AG10803 (cell line): ENCODE measurements at places on chromosomes 13 and 19.
A peak's percentile ranks its signal among the peaks of the same experiment; 100 is the strongest.

DNA sequence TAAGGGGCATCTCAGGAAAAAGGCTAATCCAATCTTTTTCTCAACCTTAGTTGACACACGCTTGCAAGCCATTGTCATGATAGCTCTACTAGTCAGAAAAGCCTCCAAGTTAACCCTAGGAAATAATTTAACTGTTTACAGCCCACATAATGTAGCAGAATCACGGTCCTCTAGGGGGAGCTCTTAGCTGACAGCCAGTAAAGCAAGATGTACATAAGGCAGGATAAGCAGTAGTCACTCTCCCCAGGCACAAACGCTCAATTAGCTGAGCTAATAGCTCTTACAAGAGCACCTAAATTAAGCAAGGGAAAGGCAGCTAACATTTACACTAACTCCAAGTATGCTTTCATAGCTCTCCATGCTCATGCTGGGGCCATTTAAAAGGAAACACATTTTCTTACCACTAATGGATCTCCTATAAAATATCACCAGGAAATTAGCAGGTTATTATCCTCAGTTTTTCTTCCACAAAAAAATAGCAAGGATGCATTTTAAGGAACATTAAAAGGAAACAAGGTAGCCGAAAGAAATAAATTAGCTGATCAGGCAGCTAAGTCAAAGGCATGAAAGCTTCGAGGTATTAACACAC, 33.7 kb upstream of the ZSCAN5A start:
- no peak for DNase-seq

- no peak for DNase-seq
Measured at GRCh38 chr13:95115525-95115924, 185.7 kb downstream of the ABCC4 start.

DNA sequence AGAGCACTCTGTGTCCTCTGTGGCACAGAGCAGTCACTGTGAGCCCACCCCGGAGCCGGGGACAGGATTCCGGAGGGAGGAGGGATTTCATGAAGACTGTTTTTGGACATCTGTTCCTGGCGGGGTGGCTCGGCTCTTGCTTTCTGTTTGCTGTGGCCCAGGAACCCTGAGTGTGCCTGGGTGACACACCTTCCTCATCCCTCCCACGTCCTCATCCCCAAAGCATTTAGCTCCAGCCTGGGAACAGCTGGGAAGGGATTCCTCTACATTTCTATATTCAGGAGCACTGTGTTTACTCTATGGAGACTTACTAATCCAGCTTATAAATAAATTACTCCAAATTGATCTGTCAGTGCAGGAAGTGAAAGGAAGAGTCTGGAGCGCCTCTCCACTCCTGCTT, 97.8 kb upstream of the UBL3 start:
- peak; percentile 29 for DNase-seq

DNA sequence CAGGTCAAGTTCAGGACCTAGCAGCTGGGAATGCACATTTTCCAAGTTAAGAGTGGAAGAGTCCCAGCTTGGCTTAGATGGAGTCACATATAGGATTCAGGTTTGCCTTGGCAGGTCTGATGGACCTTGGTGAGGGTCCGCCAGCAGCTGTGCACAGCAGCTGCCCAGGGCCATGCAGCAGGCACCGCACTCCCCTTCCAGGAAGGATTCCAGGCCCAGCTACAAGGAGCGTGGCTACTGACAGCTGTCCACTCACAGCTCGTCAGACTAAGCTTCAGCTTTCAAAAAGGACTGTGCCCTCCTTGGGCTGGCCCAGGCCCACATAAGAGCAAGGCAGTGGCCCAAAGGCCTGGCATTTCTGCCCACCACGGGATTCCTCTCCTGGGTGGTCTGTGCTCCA, 68.4 kb downstream of the ALOX5AP start:
- no peak for DNase-seq

- no peak for DNase-seq
Measured at GRCh38 chr13:42363941-42364612, 92.1 kb downstream of the AKAP11 start.

DNA sequence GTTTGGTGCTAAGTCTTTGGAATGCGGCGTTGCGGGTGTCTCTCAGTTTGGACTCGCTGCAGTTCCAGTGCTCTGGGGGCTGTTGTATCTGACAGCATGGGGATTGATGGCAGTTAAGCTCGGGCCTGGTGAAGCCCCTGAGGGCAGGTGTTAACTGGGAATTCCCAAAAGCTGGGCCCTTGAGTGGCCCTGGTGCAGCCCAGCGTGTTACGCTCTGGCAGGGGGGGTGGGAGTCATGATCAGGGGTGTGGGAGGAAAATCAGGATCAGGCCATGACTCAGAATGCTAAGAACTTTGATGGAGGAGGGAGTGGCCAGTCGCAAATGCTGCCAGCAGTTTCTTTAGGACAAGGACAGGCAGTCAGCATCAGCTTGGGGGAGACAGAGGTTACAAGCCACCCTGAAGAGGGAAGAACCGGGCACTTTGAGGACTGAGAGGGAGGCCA, 19.6 kb downstream of the AP2A1 start:
- DNase-seq, result peak; percentile 60

DNA sequence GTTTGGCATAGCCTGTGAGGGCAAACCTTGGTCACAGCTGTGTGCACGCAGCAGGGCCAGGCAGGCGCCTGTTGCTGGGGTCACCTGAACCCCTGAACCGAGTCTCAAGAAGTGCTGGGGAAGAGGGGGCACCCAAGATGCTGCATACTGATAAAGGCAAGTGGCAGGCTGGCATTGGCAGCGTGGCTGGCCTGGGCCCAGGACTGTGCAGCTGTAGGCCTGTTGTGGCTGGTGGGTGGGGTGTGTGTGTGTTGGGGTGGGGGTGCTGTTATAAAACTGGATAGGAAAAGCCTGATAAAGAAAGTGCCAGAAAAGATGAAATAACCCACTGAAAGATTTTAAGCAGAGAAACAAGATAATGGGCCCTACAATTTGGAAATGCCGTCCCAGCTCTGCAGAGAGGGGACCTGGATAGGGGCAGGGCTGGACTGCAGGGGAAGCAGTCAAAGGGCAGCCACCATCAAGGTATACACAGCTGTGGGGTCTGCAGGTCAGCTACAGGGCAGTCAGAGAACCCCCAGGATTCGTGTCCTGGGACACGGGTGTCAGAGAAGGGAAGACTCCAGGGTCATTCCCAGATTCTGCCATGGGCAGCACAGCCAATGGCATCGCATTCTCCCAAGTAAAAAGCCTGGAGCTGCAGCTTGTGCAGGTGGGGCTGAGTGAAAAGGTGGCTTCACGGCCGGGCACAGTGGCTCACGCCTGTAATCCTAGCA, 33.2 kb downstream of the CILP2 start:
- no peak for DNase-seq

GRCh38 chr13:33394294-33394932, 108.9 kb upstream of the STARD13 start:
- no peak for DNase-seq

GRCh38 chr13:94073007-94073744, 406.3 kb downstream of the DCT start:
- peak; percentile 91 for DNase-seq

- no peak for DNase-seq
Measured at GRCh38 chr13:43408274-43408673, 378.5 kb downstream of the ENOX1 start.

DNA sequence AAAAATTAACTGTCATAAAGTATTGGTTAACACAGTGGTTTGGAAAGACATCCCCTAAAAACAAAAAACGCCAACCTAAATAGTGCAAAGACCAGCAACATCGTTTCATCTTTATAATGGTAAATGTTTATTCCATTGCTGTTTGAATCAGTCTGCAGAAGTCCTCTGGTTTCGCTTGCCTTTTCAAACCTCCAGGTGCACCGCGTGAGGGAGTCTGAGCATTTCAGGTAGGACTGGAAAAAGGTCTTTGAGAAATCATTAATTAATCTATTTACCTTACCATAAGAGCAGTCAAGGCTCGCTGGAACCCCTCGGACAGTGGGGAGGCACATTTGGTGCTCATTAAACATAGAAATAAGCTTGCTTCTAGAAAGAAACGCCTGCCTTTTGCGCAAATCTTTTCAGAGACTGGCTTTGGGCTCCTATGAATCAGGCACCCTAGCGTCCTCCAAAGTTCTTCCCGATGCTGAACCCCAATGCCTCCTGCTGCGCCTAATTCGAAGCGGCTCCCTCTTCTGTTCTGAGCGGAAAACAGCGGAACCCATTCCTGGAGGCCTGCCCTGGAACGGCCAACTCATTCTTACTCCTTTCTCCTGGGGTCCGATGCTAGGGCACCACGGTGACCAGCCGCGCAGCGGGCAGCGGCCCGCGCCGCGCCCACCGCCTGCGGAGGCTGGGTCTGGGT, 951 bp upstream of the MTUS2 start:
- peak; percentile 24 for DNase-seq

- DNase-seq, result no peak
Measured at GRCh38 chr19:6868351-6868750, 19.0 kb upstream of the ADGRE1 start.

GRCh38 chr13:28621449-28621848, 37.5 kb upstream of the POMP start:
- DNase-seq, result no peak
